ENCODE measurements at places on chromosomes 7 and 10.

- DNase-seq = no peak
Observed at GRCh38 chr7:74709880-74710671, 52.6 kb downstream of the GTF2I start.

DNA sequence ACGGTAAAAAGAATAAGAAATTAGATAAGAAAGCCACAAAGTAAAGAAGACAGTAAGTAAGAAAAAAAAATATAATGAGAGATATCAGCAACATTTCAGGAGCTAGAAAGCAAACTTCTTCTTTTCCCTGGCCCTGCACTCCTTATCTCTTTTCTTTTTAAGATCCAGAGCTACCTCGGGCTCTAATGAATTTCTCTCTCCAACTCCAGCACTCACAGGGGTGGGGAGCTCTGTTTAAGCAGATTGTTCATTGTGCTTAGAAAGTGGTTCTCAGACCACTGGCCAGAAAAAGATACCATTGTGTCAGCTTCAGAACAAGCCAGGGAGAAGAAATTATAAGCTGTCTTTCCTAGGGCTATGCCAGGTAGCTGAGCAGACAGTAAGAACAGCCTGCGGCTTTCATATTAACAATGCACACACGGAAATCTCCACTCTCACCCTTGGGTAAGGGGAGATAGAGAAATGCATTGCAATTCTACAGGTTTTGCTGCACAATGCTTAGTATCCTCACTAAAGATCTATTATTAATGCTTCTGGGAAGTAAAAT, 19.3 kb downstream of the OR2F1 start:
- no peak for DNase-seq

DNA sequence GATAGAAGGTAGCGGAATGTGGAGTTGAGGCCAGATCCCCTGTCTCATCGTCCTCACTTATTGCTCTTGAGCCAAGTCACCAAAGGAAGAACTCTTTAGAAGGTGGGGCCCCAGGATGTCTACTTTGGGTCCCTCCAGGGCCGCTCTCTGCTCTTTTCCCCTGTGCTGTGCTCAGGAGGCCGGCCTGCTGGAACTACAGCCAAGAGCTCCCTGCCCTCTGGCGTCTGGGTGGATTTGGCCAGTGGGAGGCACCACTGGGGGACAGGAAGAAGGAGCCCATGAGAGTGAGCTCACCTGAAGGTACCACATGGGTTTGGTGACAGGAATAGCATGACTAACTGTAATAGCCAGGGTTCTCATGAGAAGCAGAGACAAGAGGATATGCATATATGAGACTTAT, 97.7 kb upstream of the FAM180A start:
- no peak for DNase-seq

DNA sequence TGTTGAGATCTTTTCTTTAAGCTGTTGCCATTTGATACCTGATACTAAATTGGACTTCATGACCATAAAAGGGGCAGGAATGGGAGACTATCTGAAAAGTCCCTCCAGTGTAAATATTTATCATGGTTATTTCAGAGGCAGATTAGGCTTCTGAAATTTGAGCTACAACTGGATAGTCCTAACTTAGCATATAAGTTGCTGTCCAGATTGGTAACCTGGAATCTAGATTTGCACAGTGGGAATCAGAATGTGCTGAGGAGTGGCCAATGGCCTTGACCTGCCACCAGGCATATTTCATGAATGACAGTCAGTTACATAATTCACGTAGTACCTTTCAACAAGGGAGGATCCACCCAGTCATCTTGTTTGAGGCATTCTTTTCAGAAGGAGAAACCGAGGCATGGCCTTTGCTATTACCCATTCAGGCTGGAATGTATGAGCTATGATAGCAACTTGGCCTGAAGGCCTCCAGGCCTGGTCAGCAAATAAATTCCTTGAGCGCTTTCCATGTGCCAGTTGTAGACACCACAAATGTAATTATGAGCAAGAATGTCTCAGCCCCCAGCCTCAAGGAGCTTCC, 80.0 kb downstream of the EEPD1 start:
- DNase-seq = no peak

DNA sequence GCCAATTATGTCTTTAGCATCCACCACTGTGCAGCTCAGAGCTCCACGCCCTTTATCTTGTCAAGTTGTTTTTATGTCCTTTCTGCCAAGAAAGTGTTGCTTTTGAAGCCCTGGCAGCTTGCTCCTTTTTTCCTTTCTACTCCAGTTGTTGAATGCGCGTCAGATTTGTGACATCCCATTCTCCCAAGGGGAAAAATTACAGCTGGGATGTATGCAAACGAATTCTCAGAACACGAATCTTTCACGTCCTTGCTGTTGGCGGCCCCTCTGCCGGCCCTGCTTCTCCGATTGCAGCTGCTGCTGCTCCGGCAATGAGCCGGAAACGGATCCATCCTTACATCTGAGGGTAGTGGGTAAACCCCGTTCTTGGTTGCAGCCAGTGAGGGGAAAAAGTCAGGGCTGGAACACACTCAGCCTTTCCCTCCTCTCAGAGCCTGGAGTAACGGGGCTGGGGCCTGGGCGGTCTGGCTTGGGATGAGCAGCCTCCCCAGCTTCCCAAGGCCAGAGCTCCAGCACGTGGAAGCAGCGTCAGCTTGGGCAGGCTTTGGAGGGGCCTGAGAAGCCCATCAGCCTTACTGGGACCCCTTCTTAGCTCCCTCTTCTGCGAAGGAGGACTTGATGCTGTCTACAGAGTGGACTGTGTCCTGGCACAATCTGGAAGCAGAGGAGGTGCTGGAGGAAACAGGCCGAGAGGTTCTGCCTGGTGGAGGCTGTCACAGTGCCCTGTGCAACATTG, 79.0 kb upstream of the CHST15 start:
- DNase-seq = no peak

- no peak for DNase-seq
Observed at GRCh38 chr10:9244864-9245263, 1190.4 kb downstream of the GATA3 start.

DNA sequence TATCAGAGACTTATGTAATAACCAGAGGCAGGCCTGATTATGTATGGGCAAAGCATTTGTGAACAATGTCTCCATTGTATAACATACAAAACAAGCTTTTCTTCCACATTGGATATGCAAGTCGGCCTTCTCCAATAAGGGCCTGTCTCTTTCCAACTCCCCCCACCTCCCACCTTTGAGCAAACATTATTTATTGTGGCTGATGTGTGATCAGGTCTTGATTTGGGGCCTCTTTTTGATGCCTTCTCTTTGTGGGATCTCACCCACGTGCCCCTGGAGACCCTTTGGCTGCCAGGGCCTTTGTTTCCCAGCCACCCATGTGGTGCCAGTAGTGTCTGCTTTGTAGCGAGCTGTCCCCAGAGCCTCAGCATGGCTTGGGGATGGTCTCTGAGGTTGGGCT, 53.0 kb downstream of the TCF7L2 start:
- DNase-seq = no peak
